Upper lobe of left lung (tissue), 6 donors: ENCODE measurements at places on chromosomes 3 and 15. TPM values are rescaled to one million over a fixed set of nuclear protein-coding genes. Genes with fewer than 3 reads are reported as not detected.

Gene ANKRD34C
- total RNA-seq: not detected

Gene CHSY1
- 38.3 TPM for total RNA-seq

- H3K27ac ChIP-seq: peak overlapping the region; percentile 52
- peak; percentile 20 for DNase-seq
- H3K27me3 ChIP-seq: no peaks in the 10 kb centered on the region
- H3K4me1 ChIP-seq: peaks cover 20% of the 10 kb centered on the region
- H3K4me3 ChIP-seq: no peak overlapping the region
- H3K36me3 ChIP-seq: no peaks in the 10 kb centered on the region
Observed at GRCh38 chr15:76150513-76150912, 90.7 kb downstream of the TMEM266 start.

DNA sequence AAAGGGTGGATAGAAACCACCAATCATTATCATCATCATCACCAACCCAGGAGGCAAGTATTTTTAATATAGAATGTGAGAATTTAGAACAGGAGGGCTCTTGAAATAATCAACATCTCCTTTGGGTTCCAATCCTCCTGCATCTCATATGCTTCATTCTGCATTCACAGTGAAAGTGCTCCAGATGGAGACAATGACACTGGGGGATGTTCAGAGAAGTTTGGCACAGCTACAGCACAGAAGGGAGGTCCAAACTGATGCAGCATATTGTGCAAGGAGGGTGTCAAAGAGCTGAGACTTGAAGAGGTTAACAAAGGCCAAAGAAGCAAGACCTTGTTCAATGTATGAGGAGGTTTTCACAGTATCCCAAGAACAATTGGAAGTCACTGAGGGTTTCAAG, 767.1 kb downstream of the NTRK3 start:
- H3K27ac ChIP-seq: no peak overlapping the region
- no peaks in the 10 kb centered on the region for H3K4me1 ChIP-seq
- DNase-seq: no peak
- no peaks in the 10 kb centered on the region for H3K36me3 ChIP-seq
- no peaks in the 10 kb centered on the region for H3K27me3 ChIP-seq
- no peak overlapping the region for H3K4me3 ChIP-seq
